ENCODE measurements at places on chromosomes 1 and 21.
A peak's percentile ranks its signal among the peaks of the same experiment; 100 is the strongest.

DNA sequence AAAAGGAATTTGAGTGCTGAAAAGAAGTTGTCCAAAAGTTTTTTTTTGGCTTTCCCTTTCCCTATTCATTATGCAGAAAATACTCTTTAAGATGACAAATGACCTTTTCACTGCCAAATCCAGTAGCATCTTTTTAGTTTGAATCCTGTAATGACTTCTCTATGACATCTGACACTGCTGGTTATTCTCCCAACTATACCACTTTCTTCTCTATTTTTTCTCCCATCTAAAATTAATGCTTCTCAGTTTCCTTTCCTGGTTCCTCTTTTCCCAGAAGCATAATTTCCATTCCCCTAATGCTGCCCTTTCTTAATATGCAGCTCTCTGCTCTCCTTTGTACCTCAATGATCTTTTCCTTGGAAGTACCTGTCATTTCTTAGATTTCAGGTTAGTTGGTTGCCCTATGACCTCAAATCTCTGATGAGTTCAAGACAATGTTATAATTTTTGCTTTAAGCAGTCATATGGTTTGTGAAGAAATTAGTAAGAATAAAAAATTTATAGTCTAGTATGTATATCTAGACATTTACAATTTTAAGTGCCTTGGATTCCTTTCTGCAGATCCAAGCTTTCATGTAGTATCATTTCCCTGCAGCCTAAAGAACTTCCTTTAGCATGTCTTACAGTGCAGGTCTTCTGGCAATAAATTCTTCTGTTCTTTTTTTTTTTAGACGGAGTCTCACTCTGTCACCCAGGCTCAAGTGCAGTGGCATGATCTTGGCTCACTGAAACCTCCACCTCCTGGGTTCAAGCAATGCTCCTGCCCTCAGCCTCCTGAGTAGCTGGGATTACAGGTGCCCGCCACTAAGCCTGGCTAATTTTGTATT, 150.8 kb downstream of the CDC42BPA start:
- DNase-seq: no peak

GRCh38 chr1:179322557-179322956, 29.0 kb downstream of the SOAT1 start:
- no peak for DNase-seq

DNA sequence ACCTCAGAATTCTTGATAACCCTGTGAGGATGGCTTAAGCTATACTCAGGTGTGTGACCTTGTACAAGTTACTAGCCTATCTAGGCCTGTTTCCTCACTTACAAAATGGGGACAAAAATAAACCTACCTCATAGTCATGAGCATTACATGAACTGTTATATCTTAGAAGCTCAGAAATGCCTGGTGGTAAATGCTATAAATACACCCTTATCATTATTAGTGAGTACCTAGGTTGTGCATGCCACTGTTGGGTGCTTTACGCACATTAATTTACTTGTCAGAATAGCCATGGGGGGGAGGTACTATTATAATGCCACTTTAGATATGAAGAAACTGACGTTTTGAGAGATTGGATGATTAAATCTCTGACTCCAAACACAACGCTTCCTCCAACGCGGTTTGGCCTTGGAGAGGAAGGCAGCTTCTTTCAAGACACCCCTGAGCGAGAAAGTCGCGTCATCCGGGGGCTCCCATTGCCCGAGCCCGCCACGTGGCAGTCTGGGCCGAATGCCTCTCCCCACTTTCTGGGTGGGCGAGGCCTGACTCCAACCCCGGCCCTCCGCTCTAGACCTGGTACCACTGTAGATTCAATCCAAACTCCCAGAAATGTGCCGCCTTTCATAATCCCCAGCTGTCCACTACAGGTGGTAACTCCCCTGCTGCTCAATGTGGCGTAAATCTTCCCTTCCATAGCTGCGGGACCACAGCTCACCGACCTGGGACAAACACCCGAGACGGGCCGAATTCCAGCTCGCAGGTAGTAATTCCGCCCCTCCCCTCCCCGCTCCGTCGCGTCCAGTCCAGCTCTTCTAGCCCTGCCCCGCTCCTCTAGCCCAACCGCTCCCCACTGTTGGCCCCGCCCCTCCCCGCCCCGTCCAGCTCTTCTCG, 771 bp upstream of the RAD54L start:
- DNase-seq: peak; percentile 34

- peak; percentile 14 for DNase-seq
Measured at GRCh38 chr1:116680752-116681151, 13.2 kb upstream of the IGSF3 start.

DNA sequence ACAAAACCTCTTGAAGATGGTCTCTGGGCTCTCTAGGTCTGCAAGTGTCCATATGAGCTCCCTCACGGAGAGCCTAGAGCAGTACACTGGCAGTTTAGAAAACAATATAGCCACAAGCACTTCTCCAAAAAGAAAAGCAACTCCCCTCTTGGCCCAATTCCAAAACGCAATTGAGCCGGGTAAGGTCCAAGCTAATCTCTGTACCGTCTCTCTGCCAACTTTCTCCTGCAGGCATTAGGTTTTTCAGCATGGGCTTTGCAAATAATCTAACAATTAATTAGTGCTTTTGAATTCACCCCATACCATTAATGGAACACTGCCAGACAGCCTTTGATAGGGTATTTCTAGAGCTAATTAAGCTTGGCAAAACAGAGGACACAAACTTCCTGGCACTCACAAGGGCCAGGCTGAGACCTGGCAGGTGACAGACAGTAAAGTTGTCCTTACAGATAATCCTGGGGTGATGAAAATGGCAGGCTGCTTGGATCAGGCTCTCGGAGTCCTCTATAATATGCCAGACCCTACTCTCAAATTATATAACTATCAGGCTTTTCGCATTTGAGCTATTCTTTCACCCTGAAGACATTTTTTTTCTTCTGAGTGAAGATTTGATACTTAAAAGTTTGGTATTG, 39.8 kb downstream of the TGFBR3 start:
- DNase-seq: peak; percentile 69

DNA sequence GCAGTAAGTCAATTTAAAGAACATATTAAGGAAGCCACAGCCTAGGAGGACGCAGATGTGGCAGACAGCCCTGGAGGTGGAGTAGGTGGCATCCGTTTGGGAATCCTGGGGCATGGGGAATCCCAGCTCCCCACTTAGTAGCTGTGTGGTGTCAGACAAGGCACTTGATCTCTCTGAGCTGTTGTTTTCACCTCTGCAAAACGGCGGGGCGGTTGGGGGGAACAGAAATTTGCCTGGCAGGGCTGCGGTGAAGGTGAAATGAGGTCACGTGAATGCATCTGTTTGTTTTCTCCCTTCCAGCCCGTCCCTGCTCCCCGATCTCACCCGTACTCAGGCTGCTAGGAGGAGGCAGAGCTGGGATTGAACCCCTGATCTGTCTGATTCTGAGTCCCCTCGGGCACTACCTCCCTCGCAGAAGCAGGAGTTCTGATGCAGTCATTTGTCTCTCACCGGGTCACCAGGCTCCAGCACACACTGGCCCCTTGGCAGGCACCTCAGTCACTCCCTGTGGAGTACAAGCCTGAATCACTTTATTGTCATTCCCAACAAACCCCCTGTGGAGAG, 2.2 kb upstream of the LAPTM5 start:
- no peak for DNase-seq

DNA sequence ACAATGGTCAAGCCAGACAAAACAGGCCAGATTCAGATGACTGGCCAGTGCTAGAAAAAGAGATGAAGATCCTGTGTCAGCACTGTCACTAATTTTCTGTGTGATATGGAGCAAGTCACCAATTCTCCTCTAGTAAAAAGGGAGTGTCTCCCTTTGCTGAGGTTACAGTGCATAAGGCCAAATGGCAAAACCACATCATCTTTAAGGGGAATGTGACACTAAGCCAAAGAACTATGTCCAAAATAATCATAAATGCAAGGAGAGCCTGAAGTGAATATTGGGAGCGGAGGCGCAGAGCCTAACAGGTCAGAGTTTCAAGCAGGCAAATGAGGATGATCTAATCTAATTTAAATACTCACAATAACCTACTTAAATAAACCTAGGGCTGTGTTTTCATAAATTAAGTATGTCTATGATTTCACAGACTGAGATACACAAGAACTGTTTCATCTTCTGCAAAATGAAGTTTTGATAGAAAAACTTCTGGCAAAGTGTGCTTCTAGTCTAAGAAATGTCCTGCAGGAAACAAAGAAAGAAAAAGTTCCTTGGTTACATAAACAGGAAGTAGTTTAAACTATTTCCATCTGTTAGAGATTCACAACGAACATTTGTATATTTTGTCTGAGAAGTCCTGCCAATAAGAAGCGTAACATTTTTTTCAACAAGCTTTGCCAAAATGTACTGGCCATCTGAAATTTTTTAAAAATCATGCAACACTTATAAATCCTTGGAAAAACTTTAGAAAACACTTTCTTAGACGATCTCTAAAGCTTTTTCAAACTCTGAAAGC, 290.2 kb downstream of the LRRC40 start:
- peak; percentile 31 for DNase-seq

GRCh38 chr1:233020426-233020825, 70.0 kb downstream of the NTPCR start:
- peak; percentile 29 for DNase-seq

DNA sequence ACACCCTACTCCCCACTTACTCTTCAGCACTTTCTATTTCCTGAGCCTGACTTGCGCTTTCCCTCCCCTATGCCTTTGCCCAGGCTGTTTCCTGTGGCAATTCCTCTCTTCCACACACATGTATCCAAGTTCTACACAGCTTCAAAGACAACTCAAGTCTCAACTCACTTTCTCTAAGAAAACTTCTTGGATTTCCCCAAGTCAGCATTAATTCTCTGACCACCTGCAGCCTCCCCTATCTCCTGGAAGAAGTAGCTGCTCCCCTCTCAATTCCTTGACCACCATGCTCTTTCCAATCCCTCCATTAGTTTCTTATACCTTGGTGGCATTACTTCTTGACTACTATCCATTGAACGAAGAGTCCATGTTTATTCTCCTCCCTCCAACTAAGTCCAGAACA, 42.8 kb downstream of the NMNAT2 start:
- no peak for DNase-seq

GRCh38 chr21:32249511-32250280, 29.2 kb downstream of the MIS18A start:
- DNase-seq: no peak

DNA sequence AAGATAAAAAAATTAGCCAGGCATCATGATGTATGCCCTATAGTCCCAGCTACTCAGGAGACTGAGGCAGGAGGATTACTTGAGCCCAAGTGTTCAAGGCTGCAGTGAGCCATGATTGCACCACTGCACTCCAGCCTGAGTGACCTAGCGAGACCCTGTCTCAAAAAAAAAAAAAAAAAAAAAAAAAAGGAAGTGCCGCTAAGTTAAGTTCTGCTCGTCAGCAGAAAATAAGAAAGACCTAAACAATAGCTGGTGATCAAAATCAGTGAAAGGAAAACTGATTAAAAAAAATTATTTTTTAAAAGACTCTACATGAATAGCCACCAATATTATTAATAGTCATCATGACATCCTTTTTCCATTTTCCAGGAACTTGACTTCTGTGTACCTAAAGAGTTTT, 44.2 kb upstream of the MTR start:
- peak; percentile 34 for DNase-seq

- DNase-seq: no peak
Measured at GRCh38 chr1:78490861-78491450, at the start of gene PTGFR. Gene PTGFR, plus strand, starts transcription at chr1:78490974. Its CDS starts 1,770 bp downstream, at chr1:78492744.

- DNase-seq: peak; percentile 65
Measured at GRCh38 chr1:7942214-7942921, 1.7 kb upstream of the TNFRSF9 start.

- no peak for DNase-seq
Measured at GRCh38 chr21:29371464-29371863, 72.7 kb downstream of the BACH1 start.

GRCh38 chr1:115118611-115119010, 29.3 kb upstream of the TSPAN2 start:
- DNase-seq: no peak

- peak; percentile 32 for DNase-seq
Measured at GRCh38 chr1:193417403-193417802, 231.0 kb upstream of the B3GALT2 start.

DNA sequence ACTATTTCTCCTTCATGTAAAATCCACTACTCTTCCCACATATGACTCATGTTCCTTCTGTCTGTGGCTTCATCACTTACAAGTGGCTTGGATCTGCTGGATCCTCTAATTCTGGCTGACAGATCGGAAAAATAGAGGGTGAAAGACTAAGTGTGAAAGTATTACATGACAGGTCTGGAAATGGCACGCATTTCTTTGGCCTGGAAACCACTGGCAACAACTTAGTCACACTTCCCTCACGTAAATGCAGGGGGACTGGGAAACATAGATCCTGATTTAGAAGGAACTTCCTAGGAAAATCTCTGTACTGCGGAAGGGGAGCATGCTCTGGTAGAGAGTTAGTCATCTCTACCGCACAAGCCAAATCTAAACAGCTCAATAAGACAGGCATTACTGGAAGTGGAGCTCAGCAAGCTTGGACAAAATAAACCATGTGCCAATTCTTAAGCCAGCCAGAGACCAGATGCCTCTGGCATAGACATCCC, 305.4 kb upstream of the PTBP2 start:
- peak; percentile 70 for DNase-seq

GRCh38 chr1:45299981-45300668, 26.6 kb upstream of the HPDL start:
- peak; percentile 50 for DNase-seq

Data from MV-4-11 (cell line).